ENCODE measurements at places on chromosomes 5 and 9.

- no peak for DNase-seq
Measured at GRCh38 chr5:14218897-14219573, 75.9 kb downstream of the TRIO start.

DNA sequence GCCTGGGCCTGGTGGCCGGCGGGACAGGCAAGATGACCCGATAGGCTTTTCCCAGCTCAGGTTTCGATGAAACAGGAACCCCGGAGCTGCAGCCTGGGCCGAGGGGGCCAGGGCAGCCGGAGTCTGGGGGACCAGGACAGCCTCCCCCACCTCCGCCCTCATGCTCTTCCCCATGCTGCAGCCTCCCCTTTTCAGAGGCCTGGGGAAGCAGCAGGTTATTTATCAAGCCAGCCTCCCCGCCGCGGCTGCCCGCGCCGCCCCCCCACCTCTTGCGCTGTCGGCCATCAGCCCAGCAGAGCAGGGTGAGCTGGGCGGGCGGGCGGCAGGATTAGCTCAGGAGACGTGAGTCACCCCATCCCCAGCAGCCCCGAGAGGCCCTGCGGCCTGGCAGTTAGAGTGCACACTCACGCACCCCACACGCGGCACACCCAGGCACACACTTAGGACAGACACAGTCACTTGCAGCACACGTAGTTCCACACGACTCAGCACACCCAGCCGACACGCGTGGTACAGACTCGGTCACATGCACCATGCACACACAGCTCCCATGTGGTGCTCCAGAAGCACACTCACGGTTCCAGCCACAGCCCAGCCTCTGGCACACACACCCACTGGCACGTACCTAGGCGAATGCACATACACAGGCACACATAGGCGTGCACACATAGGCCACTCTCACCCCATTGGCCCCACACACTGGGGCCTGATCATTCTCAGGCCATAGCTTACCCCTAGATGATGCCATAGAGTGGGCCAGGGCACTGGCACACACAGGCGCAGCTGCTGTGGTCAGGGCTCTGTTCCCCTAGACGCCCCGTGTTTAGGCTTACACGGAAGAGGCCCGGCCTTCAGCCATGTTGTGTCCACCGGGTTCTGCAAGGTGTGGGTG lies 13.0 kb downstream of the CXXC5 start:
- no peak for DNase-seq

DNA sequence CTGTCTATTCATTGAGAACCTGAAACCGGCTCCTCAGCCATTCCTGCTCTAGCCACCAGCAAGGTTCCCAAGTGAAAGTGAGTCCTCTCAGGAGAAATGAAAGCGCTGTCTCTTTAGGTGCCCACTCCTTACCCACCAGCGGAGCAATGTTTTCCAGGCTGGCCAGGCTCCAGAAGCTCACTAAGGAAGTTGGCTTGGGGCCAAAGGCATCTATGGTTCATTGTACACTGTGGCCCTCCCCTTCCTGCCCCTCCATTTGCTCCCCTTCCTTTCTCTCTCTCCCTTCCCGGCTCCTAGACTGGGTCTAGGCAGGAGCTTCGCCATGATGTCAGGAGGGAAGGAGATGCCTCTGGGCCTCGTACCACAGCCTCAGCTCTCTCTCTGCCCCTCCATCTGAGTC lies 1.1 kb upstream of the GABRP start:
- no peak for DNase-seq

DNA sequence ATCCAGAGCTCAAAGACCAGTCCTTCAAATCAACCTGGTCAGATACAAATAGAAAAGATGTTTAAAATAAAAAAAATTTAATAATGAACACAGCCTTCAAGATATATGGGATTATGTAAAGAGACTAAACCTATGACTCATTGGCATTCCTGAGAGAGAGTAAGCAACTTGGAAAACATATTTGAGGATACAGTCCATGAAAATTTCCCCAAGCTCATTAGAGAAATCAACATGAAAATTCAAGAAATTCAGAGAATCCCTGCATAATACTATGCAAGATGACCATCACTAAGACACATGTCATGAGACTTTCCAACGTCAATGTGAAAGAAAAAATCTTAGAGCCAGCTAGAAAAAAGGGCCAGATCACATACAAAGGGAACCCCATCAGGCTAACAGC lies 512.9 kb upstream of the PTGER4 start:
- DNase-seq: no peak

GRCh38 chr9:94805585-94805984 lies 79.1 kb downstream of the AOPEP start:
- DNase-seq: no peak

- no peak for DNase-seq
Measured at GRCh38 chr9:26888271-26888670, 4.3 kb downstream of the CAAP1 start.

DNA sequence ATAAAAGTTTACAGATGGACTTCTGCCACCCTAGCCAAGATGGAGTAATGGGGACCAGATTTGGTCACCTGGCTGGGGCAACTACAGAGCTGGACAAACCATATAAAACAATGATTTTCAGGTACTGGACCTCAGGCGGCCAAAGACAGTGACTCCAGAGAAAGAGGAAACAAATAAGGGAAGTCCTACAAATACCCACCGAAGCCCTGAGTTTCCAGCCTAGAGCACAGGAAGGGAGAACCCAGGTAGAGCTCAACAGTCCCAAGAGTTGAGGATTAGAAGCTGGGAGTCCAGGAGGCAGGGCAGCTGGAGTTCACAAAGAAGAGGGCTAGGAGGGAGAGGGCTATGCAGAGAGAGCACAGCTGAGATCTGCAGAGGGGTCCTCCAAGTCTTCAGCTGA lies 106.7 kb upstream of the NR5A1 start:
- no peak for DNase-seq

GRCh38 chr5:111699976-111700375 lies 57.0 kb downstream of the NREP start:
- DNase-seq: no peak

GRCh38 chr9:532707-533106 lies 308.8 kb upstream of the DMRT1 start:
- no peak for DNase-seq

GRCh38 chr9:100443781-100444768 lies 17.1 kb downstream of the MSANTD3 start:
- DNase-seq: no peak

GRCh38 chr5:65020492-65020891 lies 251.8 kb downstream of the CWC27 start:
- DNase-seq: no peak

DNA sequence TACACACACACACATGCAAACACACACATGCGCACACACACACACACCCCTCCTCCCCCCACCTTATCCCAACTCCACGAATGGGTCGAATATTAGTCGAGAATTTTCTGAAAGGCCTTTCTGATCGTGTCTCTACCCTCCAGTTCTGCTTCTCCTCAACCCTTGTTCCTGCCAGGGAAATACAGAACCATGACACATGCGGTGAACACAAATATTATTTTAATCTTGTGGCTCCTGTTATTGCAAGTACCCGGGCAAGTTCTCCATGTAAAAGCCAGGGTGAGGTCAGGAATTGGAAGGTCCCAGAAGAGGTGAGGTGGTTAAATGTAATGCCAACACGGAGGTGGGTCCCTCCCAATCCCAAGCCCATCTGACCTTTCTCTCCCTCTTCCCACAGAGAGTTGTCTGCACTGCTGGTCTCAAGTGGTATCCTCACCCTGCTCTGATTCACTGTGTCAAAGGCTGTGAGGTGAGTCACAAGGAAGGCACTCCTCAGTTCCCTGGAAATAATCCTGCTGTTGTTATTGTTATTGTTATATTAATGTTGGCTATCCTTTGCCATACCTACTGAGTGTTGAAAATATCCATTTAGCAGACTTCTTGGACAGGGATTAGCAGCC lies 223.7 kb downstream of the PAPPA start:
- no peak for DNase-seq

DNA sequence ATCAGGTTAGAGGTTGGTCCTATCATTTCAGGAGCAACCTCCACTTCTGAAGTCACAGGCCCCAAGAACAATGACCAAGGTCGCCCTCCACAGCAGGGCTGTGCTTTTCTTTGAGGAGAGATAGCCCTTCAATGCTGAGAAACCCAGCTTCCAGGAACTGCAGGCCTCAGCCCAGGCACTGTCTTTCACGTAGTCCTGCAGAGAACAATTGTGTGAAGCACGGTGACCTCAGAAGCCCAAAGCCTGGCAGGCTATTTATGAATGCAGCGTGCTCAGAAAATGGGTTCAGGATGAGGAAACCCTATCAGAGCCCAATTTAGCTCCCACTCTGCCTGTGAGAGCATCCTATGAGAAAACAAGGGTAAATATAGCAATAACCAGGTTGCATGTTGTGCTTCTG lies 388.3 kb downstream of the PLK2 start:
- no peak for DNase-seq

GRCh38 chr9:132514011-132514744 lies 68.2 kb upstream of the BARHL1 start:
- DNase-seq: no peak

GRCh38 chr5:122076669-122077365 lies 1.2 kb downstream of the LOX start:
- DNase-seq: no peak

DNA sequence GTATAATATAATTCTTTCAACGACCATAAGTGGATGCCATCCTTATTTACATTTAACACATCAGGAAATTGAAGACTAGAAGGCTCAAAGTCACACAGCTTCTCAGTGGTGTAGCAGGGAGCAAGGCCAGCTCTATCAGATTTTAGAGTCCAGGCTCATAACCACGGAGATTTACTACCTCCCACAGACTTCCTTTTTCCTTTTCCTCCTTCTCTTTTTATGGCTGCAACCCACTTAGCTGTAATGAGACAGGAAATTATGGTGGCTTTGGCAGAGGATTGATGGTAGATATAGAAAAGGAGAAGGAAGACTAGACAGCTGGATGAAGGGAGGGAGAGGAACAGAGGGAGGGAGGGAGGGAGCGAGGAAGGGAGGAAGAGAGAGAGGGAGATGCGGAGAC lies 47.4 kb downstream of the SPEF2 start:
- no peak for DNase-seq

GRCh38 chr5:79508354-79508753 lies 5.6 kb downstream of the HOMER1 start:
- DNase-seq: no peak

DNA sequence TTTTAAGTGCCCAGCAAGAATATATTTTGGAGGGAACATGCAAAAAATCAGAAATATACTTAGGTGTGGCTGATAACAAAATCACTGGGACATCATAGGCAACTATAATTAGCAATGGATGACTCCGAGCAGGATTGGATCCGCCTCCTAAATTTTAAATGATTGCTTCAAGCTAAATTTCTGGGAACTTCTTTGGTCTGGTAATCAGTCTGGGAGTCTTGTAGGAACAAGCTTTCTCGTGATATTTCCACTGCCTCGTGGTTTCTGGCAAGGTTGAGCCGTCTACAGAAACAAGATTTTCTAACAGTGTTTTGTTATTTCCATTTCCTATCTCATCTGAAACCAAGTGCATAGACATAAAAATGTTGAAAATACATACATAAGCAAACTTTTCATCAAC lies 232.6 kb downstream of the BNC2 start:
- no peak for DNase-seq

DNA sequence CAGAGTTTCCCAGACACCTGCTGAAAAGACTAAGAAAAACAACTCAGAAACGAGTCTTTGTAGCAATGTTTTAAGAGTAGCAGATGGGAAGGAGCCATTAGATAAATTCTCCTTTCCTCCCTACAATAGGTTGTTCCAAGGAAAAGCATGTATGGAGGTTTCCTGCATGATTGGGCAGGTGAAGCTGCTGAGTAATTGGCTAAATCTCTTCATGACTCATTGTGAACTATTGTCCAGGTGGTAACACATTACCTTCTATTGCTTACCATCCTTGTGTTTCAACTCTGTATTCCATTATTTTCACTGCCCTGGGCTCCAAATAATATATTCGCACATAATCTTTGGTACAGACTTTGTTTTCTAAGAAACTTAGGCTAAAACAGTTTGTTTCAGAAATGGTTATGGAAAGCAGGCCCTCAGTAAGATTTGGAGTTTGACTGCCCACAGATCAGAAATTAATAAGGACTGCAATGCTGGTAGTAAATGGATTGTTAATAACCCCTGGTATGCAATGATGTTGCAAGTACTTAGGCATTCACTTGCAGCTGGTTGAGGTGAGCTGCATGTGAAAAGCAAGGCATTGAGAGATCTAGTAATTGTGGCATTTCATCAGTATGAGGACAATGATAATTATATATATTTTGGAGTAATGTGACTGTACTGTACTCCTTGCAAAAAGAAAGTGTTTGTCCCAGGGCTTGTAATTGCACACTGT lies 281.4 kb upstream of the VLDLR start:
- DNase-seq: no peak

- DNase-seq: no peak
Measured at GRCh38 chr9:108002371-108002956, 512.9 kb upstream of the KLF4 start.

- DNase-seq: no peak
Measured at GRCh38 chr5:129465776-129466344, 5.8 kb downstream of the ADAMTS19 start.

GRCh38 chr5:118605761-118606160 lies 382.6 kb downstream of the DTWD2 start:
- no peak for DNase-seq

DNA sequence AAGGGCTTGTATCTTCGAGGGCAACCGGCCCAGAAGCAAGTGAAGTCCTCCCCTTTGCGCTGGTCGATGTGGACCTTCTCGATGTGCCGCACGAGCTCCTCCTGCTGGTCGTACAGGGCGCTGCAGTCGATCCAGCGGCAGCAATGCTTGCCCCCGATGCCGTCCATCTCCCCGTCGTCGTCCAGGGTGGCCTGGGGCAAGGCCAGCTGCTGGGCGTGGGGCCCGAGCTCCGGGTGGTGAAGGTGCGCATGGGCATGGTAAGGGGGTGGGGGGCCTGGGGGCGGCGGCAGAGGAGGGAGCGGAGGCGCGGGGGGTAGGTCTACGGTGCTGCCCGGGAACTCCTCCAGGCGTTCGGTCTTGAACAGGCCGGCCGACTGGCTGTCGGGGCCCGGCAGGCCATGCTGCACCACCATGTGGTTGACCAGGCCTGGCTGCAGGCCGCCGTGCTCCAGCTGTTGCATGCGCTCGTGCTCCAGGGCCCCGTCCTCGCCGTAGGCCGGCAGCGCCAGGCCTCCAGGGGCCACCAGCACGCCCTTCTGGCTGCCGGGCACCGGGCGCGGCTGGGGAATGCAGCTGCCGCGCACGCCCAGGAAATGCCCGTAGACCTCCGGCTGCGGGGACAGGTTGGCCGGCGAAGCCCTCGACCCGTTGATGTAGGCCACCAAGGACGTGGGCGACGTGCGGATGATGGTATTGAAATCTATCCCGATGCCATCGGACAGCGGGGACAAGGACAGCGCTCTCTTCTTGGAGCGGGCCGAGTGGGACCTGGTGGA lies 181.8 kb downstream of the GLIS3 start:
- DNase-seq: no peak

DNA sequence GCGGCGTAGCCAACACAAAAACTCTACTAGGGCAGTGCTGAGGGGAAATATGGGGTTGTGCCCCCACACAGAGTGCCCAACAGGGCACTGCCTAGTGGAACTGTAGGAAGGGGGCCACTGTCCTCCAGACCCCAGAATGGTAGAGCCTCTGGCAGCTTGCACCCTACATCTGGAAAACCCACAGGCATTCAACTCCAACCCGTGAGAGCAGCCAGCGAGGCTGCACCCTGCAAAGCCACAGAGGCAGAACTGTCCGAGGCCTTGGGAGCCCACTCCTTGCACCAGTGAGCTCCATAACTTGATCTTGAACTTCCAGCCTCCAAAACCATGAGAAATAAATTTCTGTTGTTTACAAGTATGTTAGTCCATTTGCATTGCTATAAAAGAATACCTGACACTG lies 27.7 kb downstream of the GRAMD2B start:
- DNase-seq: no peak

- DNase-seq: no peak
Measured at GRCh38 chr5:173500213-173500560, 116.3 kb downstream of the BOD1 start.

GRCh38 chr5:61854531-61854930 lies 451.5 kb upstream of the KIF2A start:
- no peak for DNase-seq

All from activated CD4-positive, alpha-beta T cell treated with anti-CD3 and anti-CD28 coated beads for 1 hour (primary cell).